ENCODE measurements at places on chromosomes 12 and 14. TPM values are rescaled to one million over a fixed set of nuclear protein-coding genes. Genes with fewer than 3 reads are reported as not detected.
A peak's percentile ranks its signal among the peaks of the same experiment; 100 is the strongest.

DNA sequence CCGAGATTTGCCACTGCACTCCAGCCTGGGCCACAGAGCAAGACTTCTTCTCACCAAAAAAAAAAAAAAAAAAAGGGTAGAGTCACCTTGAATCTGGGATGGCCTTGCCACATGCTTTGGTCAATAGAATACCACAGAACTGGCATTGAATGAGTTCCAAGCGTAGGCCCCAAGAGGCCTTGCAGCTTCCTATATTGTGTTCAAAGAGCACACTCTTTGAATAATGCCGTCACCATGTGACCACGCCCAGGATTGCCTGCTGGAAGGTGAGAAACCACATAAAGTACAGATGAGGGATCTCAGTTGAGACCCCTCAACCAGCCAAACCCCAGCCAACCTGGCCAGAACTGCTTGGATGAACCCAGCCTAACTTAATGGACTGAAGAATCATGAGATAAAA, 239.2 kb upstream of the AMIGO2 start:
- DNase-seq, result no peak
- no peak overlapping the region for H3K27ac ChIP-seq
- H3K4me1 ChIP-seq, result peaks cover 18% of the 10 kb centered on the region
- H3K27me3 ChIP-seq, result no peaks in the 10 kb centered on the region
- H3K4me3 ChIP-seq, result no peak overlapping the region

DNA sequence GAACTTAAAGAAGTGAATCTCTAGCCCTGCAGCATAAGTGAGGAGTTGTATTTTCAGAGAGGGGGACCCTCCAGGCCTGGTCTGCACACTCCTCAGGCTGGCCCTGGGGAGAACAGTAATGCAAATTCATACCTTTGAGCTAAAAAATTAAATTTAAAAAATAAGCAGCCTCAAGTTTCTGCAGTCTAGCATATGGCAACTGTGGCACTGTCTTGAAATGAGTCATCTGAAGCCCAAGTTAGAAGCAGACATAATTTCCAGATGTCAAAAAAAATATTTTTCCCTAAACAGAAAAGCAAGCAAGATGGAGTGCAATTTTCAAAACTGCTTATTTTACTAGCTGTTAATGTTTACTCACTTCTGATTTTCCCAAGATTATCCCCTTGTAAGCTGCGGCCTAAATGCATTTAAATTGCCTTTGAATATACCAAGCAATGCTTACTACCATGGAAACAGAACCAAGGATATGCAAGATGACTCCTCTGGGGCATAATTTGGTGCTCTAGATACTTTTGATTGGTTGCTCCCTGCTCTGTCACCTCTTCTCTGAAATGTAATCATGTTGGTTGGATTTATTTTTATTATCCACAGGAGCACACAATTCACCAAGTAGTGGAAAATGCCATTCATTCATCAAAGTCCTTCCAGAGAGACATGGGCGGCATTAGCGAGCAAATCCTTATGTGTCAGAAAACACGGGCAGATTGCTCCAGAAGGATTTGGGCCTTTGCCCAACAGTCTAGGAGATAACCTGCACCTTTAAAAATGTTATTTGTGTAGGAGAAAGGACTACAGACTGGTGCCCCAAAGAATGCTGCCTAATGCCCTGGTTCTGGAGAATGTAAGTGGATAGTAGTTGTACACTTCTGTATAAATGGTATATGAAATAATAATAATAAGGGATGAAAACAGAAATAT, 25.0 kb upstream of the DHRS7 start:
- H3K27ac ChIP-seq, result no peak overlapping the region
- H3K4me1 ChIP-seq, result no peaks in the 10 kb centered on the region
- no peaks in the 10 kb centered on the region for H3K36me3 ChIP-seq
- no peaks in the 10 kb centered on the region for H3K27me3 ChIP-seq
- no peak for DNase-seq

- DNase-seq, result no peak
- no peaks in the 10 kb centered on the region for H3K36me3 ChIP-seq
- no peaks in the 10 kb centered on the region for H3K27me3 ChIP-seq
Measured at GRCh38 chr12:120235369-120236323, 29.9 kb downstream of the PXN start.

GRCh38 chr12:92718483-92718990, 15.7 kb downstream of the PLEKHG7 start:
- H3K4me3 ChIP-seq, result no peak overlapping the region
- H3K4me1 ChIP-seq, result no peaks in the 10 kb centered on the region
- H3K27me3 ChIP-seq, result no peaks in the 10 kb centered on the region
- H3K27ac ChIP-seq, result no peak overlapping the region
- H3K36me3 ChIP-seq, result no peaks in the 10 kb centered on the region

DNA sequence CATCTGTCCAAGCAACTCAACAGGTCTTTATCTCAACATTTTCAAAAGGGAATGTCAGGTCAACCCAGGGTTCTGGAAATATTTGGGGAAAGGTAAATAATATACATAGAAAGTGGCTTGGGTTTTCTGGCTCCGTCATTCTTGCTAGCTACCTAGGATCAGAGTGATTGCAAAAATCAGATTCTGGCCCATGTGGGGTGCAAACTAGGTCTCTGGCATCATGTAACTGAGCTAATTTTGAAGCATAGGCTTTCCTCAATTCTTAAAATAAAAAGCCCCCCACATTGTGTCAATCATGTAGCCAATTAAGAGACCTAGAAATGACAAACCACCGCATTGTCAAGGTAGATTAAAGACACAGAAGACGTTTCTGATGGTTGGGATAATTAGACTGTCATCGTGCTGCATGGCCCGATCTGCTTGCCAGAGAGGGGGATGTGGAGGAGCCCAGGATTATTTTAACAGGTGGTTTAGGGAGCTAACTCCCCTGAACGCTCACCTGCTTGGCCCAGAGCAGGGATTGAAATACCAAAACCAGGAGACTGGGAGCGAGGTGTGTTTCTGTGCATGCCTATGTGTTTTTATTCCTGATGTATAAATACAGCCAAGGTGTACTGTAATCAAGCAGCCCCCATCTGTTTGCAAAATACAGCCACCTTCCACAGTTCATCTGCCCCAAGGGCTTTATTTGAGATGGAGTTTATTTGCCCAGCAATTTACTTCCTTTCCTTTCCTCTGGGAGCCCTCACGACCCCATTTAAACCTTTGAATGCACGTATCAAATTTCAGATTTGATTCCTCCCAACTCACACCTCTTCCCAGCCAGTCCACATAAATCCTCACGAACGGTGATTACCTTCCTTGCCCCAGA, 189.5 kb downstream of the TTC8 start:
- H3K27ac ChIP-seq, result no peak overlapping the region
- no peaks in the 10 kb centered on the region for H3K4me1 ChIP-seq
- H3K27me3 ChIP-seq, result no peaks in the 10 kb centered on the region

DNA sequence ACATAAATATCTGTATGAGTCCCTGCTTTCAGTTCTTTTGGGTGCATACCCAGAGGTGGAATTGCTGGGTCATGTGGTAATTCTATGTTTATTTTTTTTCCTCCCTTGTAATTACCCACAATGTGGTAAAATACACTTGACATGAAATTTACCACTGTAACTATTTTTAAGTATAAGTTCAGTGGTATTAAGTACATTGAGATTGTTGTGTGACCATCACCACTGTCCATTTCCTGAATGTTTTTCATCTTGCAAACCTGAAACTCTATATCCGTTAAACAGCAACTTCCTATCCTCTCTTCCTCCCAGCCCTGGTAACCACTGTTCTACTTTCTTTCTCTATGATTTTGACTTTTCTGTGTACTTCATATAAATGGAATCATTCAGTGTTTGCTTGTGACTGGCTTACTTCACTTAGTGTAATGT, 51.4 kb downstream of the BORCS5 start:
- H3K27me3 ChIP-seq, result no peaks in the 10 kb centered on the region
- H3K36me3 ChIP-seq, result no peaks in the 10 kb centered on the region
- no peak overlapping the region for H3K27ac ChIP-seq
- H3K4me3 ChIP-seq, result no peak overlapping the region

GRCh38 chr14:22872833-22873520, 1.4 kb downstream of the LRP10 start:
- peak overlapping the region; percentile 92 for H3K4me3 ChIP-seq
- H3K27me3 ChIP-seq, result no peaks in the 10 kb centered on the region
- H3K27ac ChIP-seq, result peak overlapping the region; percentile 100
- H3K4me1 ChIP-seq, result peaks cover 27% of the 10 kb centered on the region
- no peak for DNase-seq
- peaks cover 49% of the 10 kb centered on the region for H3K36me3 ChIP-seq

DNA sequence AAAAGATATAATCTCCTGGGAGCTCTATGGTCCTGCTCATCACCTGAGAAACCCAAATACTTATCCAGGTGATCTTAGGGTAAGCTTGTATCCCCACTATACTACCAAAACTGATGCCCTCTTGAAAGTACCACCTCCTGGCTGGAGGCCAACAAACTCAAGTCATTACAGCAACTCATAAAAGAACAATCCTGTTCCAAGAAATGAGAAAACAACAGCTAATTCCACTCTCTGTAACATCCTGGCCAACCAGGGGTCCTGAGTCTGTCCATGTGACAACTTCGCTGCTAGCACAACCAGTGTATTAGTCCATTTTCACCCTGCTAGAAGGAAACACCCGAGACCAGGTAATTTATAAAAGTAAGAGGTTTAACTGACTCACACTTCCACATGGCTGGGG, 190.0 kb upstream of the BMP4 start:
- no peak for DNase-seq
- no peak overlapping the region for H3K4me3 ChIP-seq
- H3K27me3 ChIP-seq, result no peaks in the 10 kb centered on the region
- no peaks in the 10 kb centered on the region for H3K36me3 ChIP-seq
- H3K27ac ChIP-seq, result no peak overlapping the region

- no peaks in the 10 kb centered on the region for H3K27me3 ChIP-seq
- no peaks in the 10 kb centered on the region for H3K4me1 ChIP-seq
- no peak overlapping the region for H3K4me3 ChIP-seq
- no peak for DNase-seq
- peaks cover 37% of the 10 kb centered on the region for H3K36me3 ChIP-seq
Measured at GRCh38 chr12:48051681-48052080, 47.4 kb upstream of the COL2A1 start.

GRCh38 chr14:48035836-48036235, 360.4 kb upstream of the MDGA2 start:
- no peaks in the 10 kb centered on the region for H3K27me3 ChIP-seq
- H3K36me3 ChIP-seq, result no peaks in the 10 kb centered on the region
- no peak overlapping the region for H3K27ac ChIP-seq
- no peak overlapping the region for H3K4me3 ChIP-seq
- no peaks in the 10 kb centered on the region for H3K4me1 ChIP-seq

GRCh38 chr14:54919330-54919729, 16.7 kb upstream of the GCH1 start:
- no peak for DNase-seq
- H3K27me3 ChIP-seq, result no peaks in the 10 kb centered on the region
- no peak overlapping the region for H3K4me3 ChIP-seq
- no peaks in the 10 kb centered on the region for H3K4me1 ChIP-seq
- H3K36me3 ChIP-seq, result no peaks in the 10 kb centered on the region

- no peak overlapping the region for H3K27ac ChIP-seq
- no peaks in the 10 kb centered on the region for H3K27me3 ChIP-seq
- H3K36me3 ChIP-seq, result no peaks in the 10 kb centered on the region
Measured at GRCh38 chr14:69190191-69190590, 1.1 kb upstream of the EXD2 start.

- peaks cover 26% of the 10 kb centered on the region for H3K4me1 ChIP-seq
- DNase-seq, result no peak
- H3K36me3 ChIP-seq, result peaks cover under 1% of the 10 kb centered on the region
- no peak overlapping the region for H3K27ac ChIP-seq
- H3K4me3 ChIP-seq, result no peak overlapping the region
Measured at GRCh38 chr14:101950516-101951215, 13.7 kb upstream of the DYNC1H1 start.

DNA sequence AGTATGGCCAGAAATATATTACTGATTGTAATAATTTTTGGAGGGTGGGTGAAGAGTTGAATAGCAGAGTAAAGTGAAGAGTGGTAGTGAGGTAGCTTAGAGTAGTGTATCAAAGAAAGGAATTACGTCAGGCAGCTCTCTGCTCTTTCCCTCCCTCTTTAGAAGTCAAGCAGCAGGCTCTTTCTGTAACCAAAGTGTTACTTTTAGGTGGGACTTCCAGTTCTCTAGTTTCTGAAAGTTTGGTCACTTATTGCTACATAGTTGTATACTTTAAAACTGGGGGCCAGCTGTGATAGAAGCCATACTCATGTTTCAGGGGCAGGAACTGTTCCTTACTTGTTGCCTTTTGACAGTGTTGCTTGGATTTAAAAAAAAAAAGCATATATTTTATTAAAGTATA, 30.6 kb downstream of the ATF7IP start:
- H3K27ac ChIP-seq, result peak overlapping the region; percentile 64
- DNase-seq, result no peak
- peaks cover 30% of the 10 kb centered on the region for H3K4me1 ChIP-seq
- no peak overlapping the region for H3K4me3 ChIP-seq
- no peaks in the 10 kb centered on the region for H3K36me3 ChIP-seq

DNA sequence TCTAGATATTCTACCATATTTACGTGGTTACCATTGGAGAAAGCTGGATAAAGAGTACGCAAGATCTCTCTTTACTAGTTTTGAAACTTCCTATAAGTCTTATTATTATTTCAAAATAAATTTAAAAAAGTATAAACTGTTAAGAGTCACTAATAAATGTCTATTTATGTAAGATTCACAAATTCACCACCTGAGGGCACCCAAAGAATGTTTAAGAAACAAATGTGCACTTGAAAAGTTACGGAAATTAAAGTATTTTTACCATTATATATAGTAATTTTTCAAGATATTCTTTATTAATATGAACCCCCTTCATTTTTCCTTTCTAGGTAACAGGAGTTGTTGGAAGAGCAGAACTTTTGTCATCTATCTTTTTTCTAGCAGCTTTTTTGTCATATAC, 11.9 kb downstream of the TMTC3 start:
- H3K27me3 ChIP-seq, result no peaks in the 10 kb centered on the region
- no peak overlapping the region for H3K4me3 ChIP-seq
- no peaks in the 10 kb centered on the region for H3K4me1 ChIP-seq
- no peak for DNase-seq

DNA sequence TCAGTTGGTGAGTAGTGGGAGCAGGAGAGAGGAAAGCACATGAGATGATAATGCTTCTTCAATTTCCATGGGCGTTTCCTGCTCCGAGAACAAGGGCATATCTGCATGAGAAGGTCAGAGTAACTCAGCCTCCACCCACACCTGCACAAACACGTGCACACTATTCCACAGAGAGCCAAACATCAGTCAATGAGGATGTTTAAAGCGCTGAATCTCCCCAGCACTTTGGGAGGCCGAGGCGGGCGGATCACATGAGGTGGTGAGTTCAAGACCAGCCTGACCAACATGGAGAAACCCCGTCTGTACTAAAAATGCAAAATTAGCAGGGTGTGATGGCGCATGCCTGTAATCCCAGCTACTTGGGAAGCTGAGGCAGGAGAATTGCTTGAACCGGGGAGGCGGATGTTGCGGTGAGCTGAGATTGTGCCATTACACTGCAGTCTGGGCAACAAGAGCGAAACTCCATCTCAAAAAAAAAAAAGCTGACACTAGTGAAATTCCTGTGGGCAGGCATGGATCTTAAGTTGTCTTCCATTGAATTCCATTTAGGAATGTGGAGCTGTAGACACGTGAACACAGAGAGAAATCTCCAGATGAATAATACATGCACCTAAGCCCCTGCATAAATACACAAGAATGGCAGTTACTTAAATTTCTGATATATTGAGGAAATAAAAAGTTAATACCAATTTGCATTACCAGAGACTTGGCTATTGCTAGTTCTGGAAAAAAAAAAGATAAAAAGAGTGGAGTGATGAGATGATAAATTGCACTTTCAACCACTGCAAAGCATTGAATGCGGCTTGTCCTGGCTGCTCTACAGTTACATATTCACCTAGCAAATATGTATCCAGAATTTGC, 1097.4 kb upstream of the TMEM132C start:
- no peak overlapping the region for H3K4me3 ChIP-seq
- H3K4me1 ChIP-seq, result no peaks in the 10 kb centered on the region
- no peak overlapping the region for H3K27ac ChIP-seq

The RD3L gene
- not detected for total RNA-seq

The SRRM4 gene
- total RNA-seq, result not detected

The STAC3 gene
- total RNA-seq, result 1.7 TPM

The POTEM gene
- not detected for total RNA-seq

The CLEC7A gene
- 9.4 TPM for total RNA-seq

The DEPDC4 gene
- total RNA-seq, result not detected

The SERPINA1 gene
- total RNA-seq, result 1.7 TPM

All from esophagus muscularis mucosa (tissue), 4 donors.